ENCODE measurements at places on chromosomes 11 and 22. TPM values are rescaled to one million over a fixed set of nuclear protein-coding genes. Genes with fewer than 3 reads are reported as not detected.
A peak's percentile ranks its signal among the peaks of the same experiment; 100 is the strongest.

DNA sequence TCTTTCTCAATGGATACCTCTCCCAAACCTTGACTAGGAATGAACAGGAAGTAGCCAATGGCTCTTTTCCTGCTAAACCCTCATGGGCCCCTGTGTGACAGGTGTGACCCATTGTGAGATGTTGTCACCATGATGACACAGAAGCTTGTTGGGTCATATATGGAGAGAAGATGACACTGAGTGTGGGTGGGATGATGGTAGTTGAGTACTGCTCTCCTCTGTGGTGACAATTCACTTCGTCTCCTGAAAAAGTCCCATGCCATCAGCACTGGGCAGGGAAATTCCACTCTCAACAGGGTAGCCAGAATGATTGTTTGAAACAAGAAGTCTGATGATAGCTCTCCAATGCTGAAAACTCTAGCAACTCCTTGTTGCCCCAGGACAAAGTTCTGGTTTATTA is 94.0 kb upstream of the SEZ6L start:
- H3K36me3 ChIP-seq: no peaks in the 10 kb centered on the region
- H3K27ac ChIP-seq: no peak overlapping the region
- no peak overlapping the region for H3K4me3 ChIP-seq
- no peaks in the 10 kb centered on the region for H3K4me1 ChIP-seq
- H3K27me3 ChIP-seq: no peaks in the 10 kb centered on the region

- no peak overlapping the region for H3K27ac ChIP-seq
- no peaks in the 10 kb centered on the region for H3K27me3 ChIP-seq
- no peak overlapping the region for H3K4me3 ChIP-seq
These were observed 24.8 kb downstream of the ACER3 start for GRCh38 chr11:76885390-76886097.

- peaks cover 15% of the 10 kb centered on the region for H3K4me1 ChIP-seq
- H3K4me3 ChIP-seq: no peak overlapping the region
- H3K36me3 ChIP-seq: no peaks in the 10 kb centered on the region
- H3K27ac ChIP-seq: no peak overlapping the region
- DNase-seq: no peak
These were observed 45.7 kb upstream of the SHANK2 start for GRCh38 chr11:71298016-71298550.

DNA sequence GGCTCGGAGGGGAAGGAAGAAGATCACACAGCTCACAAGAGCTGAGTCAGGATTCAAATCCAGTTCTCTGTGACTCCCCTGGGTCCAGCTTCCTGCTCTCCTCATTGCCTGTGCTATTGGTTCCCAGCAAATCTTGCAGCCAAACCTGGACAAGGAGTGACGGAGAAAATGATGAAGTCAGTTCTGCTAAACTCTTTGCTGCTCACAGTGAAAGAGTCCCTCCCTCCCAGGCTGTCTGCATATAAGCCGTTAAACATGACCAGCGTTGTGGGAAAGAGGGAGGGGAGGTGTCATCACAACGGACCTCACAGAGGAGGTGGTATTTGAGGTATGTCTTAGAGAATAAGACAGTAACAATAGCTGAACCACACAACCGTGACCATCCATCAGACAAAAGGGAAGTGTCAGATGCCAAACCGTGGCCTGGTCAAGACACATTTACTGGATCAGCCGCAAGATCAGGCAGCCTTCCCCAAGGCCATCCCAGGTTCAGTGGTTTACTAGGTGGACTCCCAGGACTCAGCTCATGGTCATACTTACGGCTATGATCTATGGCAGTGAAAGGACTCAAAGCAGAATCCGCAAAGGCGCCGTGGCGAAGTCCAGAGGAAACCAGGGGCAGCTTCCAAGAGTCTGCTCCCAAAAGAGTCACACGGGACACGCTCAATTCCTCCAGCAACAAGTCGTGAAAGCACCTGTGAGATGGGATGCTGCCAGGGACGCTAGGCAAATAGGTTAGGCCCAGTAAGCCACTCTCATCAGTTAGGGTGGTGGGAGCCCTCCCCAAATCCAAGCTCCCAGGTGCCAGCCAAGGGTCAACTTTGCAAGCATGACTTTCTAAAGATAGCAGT is 2.8 kb upstream of the CYTH4 start:
- no peaks in the 10 kb centered on the region for H3K36me3 ChIP-seq
- DNase-seq: peak; percentile 79
- no peaks in the 10 kb centered on the region for H3K27me3 ChIP-seq
- no peak overlapping the region for H3K4me3 ChIP-seq
- peaks cover 9% of the 10 kb centered on the region for H3K4me1 ChIP-seq

GRCh38 chr11:2443406-2443805 is 908 bp downstream of the TRPM5 start:
- H3K4me1 ChIP-seq: no peaks in the 10 kb centered on the region
- H3K4me3 ChIP-seq: no peak overlapping the region
- DNase-seq: no peak
- peaks cover 27% of the 10 kb centered on the region for H3K27me3 ChIP-seq
- no peaks in the 10 kb centered on the region for H3K36me3 ChIP-seq

DNA sequence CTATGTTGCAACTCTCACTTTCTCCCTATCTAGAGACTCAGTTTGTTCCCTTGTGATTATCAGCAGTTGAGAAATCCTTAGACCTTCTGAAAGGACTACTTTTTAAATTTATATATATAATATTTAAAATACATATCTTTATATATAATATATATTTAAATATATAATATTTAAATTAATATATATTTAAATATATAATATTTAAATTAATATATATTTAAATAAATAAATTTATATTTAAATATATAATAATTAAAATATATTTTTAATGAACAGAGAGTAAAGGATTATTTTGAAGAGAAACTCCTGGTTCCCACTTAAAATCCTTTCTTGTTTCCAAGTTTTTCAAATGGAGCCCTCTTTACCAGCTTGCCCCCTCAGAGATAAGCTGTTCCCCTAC is 83.7 kb upstream of the TRIM77 start:
- no peaks in the 10 kb centered on the region for H3K36me3 ChIP-seq
- no peaks in the 10 kb centered on the region for H3K4me1 ChIP-seq
- no peak overlapping the region for H3K27ac ChIP-seq
- H3K27me3 ChIP-seq: no peaks in the 10 kb centered on the region
- DNase-seq: no peak

- no peak overlapping the region for H3K27ac ChIP-seq
- H3K27me3 ChIP-seq: peaks cover 2% of the 10 kb centered on the region
- peak; percentile 42 for DNase-seq
These were observed 19.5 kb downstream of the LHFPL7 start for GRCh38 chr22:24926849-24927579.

HPX gene
- total RNA-seq: 1.9 TPM

CNTF gene
- 1.4 TPM for total RNA-seq

All from astrocyte (in vitro differentiated cells and primary cell).